ENCODE measurements at places on chromosomes 2 and 18.

DNA sequence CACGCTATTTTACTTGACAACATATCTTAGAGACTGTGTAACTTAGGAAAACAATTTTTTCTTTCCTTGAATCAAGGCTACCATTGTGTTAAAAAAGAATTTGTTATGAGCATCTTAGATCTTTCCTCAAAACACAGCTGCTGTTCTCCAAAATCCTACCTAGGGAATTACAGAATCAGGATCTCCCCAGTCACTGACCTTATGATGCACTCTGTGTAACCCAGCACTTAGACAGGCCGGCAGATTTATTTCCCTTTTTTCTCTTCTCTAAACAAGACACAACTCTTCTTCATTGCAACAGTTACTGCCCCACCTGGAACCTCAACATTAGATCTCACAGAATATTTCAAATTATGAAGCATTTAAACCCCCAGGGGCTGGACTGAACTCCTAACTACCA is 13.5 kb upstream of the C2orf15 start:
- no peak for DNase-seq

- DNase-seq: no peak
Observed at GRCh38 chr2:144914622-144915318, 394.9 kb upstream of the ZEB2 start.

DNA sequence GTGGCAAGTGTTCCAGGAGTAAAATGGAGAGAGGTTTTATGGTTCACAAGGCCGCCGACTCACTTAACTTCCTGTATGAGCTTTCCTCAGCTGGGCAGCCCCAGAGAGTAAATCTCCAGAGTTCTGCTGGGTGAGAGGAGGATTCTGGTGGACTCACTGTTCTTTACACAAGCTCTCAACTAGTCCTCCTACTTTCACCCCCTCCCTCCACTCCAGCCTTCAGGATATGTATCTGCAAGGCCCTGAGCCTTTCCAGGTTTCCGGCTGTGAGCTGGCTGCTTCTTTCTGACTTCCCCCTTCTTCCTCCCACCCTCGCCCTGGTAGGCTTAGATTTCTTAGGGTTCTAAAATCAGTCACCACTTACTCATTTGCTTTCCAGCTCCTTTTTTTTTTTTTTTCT is 34.0 kb downstream of the EML6 start:
- DNase-seq: peak; percentile 24

- no peak for DNase-seq
Observed at GRCh38 chr18:38923126-38923525, 1357.5 kb upstream of the CELF4 start.

GRCh38 chr18:49933530-49934128 is 120.3 kb upstream of the ACAA2 start:
- DNase-seq: no peak

- DNase-seq: no peak
Observed at GRCh38 chr2:28477645-28478044, 18.2 kb upstream of the PLB1 start.

- no peak for DNase-seq
Observed at GRCh38 chr2:37911296-37911873, 13.7 kb upstream of the RMDN2 start.

DNA sequence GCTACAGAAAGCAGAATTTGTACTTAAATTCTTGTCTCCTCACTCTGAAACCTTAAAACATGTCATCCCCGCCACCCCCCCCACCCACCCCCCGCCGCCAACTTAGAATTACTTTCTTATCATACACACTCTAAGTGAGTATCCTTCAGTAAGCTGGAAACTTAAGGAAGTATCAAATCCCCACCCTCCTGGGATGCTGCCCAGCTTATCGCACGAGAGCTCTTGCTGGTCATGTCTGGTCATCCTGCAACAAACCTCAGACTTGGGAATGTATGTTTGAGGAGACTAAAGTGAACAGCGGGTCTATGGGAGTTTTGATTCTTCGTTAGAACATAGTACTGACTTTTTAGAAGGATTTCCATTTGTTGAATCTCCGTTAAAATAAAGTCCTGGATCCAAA is 203.3 kb downstream of the PTGR3 start:
- DNase-seq: no peak

DNA sequence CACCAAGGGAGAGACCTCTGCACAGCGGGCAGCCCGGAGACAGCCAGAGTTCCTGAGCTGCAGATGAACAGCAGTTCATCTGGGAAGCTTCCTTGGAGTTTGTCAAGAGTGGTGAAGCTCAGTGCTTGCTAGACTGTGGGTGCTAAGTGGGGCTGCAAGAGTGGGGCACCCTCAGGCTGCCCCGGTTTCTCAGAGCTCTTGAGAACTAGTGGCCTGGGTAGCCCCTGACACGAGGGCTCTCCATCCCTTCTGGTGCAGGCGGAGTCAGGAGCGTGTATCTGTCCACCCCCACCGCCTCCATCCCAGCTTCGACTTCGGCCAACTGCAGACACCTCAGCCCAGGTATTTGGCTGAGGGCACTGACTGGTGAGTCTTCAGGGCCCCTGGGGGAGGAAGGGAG is 222.0 kb downstream of the LOXHD1 start:
- DNase-seq: no peak

DNA sequence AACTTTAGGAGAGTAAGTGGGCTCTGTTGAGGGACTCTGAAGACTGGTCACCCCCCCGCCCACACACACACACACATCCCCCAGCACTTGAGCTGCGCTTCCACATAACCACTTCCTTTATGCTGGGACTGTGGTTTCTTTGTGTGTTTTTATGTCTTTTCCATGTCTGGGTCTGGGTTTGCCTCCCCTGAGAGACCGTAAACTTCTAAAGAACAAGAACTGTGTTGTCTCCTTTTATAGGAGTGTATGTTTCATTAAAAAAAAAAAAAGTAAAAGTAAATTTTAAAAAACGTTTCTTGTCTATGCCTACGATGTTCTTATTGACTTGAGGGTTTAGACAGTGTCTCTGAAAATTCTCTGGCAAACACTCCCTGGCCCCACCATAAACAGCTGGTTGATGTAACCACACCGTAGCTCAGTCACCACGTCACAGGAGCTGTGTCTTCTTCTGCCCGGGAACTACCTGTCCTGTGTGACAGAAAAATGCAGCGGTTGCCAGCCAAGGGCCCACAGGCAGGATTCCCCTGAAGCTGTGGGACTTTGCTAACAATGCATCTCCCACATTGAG is 68.0 kb downstream of the KLHL29 start:
- no peak for DNase-seq

GRCh38 chr2:149562324-149562723 is 25.3 kb downstream of the MMADHC start:
- DNase-seq: no peak

DNA sequence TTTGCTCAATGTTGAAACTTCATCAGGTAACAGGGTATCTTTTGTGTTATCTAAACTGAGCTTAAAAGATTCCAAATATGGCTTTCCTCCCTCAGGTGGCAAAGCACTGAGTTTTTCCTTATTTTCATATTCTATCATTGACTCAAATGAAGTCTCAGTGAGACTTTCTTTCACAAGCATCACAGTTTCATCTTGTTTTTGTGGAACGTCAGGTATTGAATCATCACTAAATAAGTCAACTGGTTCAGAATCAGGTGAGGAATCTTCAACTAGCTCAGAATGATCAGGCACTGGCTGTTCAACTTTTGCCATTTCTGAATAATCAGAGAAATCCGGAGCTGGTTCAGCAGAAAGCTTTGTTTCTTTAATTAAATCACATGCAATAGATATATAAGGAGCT is 24.6 kb downstream of the RTN4 start:
- DNase-seq: no peak

GRCh38 chr2:63571291-63571690 is 17.0 kb downstream of the WDPCP start:
- no peak for DNase-seq

- no peak for DNase-seq
Observed at GRCh38 chr2:116716444-116716843, 1098.0 kb upstream of the DDX18 start.

DNA sequence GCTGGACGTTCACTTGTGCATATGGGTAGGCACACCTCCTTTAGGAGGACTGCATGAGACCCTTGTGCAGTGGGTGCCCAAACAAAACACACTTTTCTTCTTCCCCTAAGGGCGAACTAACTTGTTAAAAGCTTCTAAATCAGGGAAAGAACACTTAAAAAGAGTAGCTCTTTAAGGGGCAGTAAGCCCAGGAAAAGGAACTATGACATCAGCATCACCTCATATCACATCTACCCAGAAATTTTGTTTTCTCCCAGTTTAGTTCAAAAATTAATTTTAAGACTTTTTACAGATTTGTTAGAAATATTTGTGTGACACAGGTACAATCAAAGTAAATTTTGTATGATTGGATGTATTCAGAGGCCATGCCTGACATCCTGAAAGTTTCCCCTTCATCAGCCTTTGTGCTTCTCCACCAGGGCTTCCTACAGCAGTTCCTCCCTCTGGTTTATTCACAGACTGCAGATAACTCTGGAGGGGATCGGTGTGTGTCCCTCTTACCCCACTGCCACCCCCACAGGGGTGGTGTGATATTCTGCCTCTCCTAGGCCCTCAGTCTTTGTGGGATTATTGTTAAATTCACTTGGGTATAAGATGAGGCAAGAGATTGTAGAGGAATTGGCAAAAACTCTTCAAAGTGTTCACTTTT is 27.6 kb downstream of the BCL2L11 start:
- DNase-seq: no peak

GRCh38 chr2:222882484-222882928 is 21.7 kb downstream of the ACSL3 start:
- no peak for DNase-seq

GRCh38 chr2:45950606-45951005 is 299.1 kb downstream of the PRKCE start:
- no peak for DNase-seq
